ENCODE measurements at places on chromosomes 2 and 18. TPM values are rescaled to one million over a fixed set of nuclear protein-coding genes. Genes with fewer than 3 reads are reported as not detected.

The CNGA3 gene
- total RNA-seq, result not detected

The EFEMP1 gene
- total RNA-seq, result 292 TPM

The AFF3 gene
- 5.7 TPM for total RNA-seq

The PAX8 gene
- 0.57 TPM for total RNA-seq

The SPATA3 gene
- not detected for total RNA-seq

The ASB18 gene
- not detected for total RNA-seq

The MDH1B gene
- 3.6 TPM for total RNA-seq

The LRATD1 gene
- total RNA-seq, result not detected

The ERICH2 gene
- not detected for total RNA-seq

DNA sequence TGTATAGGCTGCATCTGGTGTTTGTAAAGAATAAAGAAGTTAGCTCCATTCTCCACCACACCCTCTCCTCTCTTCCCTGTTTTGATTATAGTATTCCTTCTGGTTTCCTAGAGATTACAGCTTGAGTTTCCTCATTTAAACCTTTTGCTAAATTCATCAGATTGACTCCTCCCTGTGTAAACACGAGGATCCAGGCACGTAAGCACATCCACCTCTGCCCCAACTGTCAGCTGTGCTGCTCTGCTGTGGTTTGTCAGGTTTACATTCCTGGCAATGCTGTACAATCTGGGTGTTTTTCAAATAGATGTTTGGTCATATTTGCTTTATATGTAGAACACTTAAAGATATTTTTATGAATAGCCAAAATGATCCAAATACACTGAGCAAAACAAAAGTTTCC is 302.8 kb downstream of the PTGR3 start:
- no peak for DNase-seq

- no peak for DNase-seq
Observed at GRCh38 chr2:46150445-46150955, 146.7 kb upstream of the EPAS1 start.

- DNase-seq, result peak; percentile 26
Observed at GRCh38 chr18:8754995-8755960, 49.9 kb downstream of the MTCL1 start.

DNA sequence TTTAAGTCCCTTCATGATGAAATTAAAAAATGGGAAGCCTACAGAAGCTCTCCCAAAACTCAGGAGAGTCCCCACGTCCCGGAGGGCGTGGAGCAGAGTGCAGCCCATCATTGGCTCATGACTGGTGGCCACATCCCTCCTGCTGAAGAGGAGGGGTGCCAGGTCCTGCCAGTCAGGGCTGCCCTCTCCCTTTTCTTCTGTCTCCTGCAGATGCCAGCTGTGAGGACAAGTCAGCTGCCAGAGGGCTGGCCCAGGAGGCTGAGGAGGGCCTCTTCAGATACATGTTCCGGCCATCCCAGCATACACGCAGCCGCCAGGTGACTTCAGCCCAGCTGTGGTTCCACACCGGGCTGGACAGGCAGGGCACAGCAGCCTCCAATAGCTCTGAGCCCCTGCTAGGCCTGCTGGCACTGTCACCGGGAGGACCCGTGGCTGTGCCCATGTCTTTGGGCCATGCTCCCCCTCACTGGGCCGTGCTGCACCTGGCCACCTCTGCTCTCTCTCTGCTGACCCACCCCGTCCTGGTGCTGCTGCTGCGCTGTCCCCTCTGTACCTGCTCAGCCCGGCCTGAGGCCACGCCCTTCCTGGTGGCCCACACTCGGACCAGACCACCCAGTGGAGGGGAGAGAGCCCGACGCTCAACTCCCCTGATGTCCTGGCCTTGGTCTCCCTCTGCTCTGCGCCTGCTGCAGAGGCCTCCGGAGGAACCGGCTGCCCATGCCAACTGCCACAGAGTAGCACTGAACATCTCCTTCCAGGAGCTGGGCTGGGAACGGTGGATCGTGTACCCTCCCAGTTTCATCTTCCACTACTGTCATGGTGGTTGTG is 2.6 kb downstream of the INHA start:
- no peak for DNase-seq

GRCh38 chr2:177232098-177232704 is 19.6 kb downstream of the HNRNPA3 start:
- no peak for DNase-seq

DNA sequence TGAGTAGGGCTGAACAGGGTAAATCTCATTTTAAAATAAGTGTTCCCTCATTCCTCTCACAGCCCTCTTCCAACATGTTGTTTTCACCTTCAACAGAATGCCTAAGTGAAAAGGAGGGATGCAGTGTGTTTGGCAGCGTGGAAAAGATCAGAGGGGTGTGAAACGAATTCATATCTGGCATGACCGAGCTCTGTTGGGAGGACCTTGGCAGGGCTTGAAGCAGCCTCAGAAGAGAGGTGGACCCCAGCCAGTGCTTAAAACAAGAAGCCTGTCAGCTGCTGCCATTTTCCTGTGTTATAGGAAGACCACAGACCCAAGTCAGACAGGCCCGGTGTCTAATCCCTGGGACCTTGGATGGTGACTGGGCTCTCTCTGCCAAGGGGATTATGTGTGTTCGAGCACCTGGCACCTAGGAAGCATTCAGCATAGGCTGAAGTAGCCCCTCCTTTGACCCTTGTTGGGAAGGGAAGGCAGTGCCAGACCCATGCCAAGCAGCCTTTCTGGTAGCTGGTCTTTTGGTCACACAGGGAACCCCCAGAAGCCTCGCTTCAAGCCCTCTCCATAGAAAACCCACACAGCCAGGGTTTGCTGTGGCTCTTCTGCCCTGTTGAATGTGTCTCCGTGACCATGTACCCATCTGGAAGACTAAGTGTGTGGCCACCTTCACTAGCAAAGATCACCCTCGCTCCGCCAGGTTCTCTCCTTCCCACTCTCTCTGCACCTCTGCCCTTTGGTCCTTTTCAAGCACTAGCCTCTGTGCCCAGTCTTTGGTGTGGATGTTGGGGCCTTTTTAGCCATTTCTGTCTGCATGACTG is 87.5 kb upstream of the ST3GAL5 start:
- DNase-seq, result no peak

DNA sequence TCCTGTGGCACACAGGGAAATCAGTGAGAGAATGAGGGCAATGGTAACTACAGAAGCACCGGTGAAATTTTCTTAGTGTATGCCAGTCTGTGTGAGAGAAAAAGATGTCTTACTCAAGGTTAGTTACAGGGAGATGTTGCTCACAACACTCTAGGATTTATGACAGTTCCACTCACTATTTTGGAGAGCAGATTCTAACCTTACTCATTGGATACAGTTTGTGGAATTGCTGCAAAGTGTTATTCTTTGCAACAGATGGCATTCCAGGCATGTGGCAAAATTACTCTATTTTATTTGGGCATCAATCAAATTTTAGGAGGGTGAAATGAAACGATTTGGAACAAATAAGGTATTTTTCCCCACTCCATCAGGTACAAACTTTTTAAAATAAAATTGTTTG is 449.1 kb downstream of the PIK3C3 start:
- no peak for DNase-seq

GRCh38 chr2:105843476-105844374 is 99.0 kb downstream of the NCK2 start:
- DNase-seq, result no peak

DNA sequence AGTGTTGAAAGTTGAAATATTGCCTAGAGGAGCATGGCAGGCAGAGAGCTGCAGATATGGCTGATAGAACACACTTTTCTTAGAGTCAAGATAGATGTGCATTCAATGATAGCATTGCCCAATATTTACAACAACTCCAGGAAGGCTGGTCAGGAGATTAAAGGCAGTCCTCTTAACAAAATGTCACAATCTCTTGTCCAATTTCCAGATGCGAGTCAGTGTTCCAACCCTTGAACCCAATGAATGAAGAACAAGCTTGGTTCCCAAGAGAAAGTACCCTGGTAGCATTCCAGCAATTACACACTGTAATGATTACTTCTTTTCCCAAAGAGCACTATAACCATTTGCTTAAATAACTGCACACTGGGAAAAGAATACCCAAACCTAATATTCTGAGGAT is 839.4 kb upstream of the VRK2 start:
- no peak for DNase-seq

- DNase-seq, result peak; percentile 39
Observed at GRCh38 chr18:48161911-48162698, 231.6 kb upstream of the SMAD2 start.

GRCh38 chr2:197124639-197125390 is 185.8 kb downstream of the ANKRD44 start:
- DNase-seq, result peak; percentile 34

DNA sequence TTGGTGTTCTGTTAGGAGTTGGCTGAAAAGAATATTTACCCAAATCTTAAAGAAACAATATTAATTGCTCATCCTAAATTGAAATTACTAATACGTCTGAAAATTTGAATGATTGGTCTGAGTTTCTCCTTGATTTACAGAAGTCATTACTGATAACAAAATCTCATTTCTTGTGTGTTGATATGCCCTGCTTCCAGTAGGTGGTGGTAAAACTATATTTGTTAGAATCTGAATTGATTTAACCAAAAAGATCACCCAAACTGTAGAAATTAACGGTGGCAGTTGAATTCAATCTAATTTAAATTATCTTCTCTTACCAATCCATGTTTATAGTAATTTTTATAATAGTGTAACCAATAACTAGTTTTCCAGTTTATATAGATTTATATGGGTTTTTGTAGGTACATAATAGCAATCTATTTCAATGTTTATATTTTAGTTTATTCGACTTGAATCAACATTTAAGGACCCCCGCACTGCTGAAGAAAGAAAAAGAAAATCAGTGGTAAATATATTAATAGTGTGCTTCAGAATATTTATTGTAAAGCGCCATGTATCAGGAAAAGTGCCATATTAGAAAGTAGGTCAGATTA is 38.3 kb downstream of the PAPOLG start:
- no peak for DNase-seq

GRCh38 chr2:26456440-26457250 is 21.3 kb downstream of the OTOF start:
- DNase-seq, result no peak

DNA sequence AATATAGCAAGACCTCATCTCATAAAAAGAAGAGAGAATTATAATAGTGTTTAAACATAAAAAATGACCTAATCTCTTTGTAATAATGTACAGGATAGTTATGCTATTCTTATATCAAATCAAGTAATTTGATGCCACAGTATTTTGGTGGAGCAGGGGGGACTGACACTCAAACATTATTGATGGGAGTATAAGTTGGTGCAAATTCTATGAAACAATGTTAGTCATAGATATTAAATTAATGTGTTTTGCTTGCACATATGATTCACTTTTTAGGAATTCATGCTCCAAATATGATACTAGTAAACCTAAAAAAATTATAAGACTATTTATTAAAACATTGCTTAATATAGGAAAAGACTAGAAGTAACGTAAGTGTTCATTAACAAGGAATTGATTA is 256.1 kb upstream of the SYT4 start:
- no peak for DNase-seq

- DNase-seq, result peak; percentile 38
Observed at GRCh38 chr2:37323781-37324535, 675 bp downstream of the PRKD3 start.

- no peak for DNase-seq
Observed at GRCh38 chr18:10846657-10847407, 302.5 kb downstream of the PIEZO2 start.

DNA sequence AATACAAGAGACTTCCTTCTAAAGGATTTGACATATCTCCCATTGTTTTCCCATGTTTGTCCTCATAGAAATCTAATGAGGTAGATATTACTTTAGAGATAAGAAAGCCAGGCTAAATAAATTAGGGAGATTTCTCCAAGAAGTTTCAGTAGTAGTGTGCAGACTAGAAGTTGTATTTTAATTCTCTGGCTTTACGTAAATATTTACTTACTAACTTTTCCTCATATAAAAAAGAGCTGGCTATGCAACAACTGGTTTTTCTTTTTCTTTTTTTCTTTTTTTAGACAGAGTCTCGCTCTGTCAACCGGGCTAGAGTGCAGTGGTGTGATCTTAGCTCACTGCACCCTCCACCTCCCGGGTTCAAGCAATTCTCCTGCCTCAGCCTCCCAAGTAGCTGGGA is 60.6 kb upstream of the ACYP2 start:
- no peak for DNase-seq

- no peak for DNase-seq
Observed at GRCh38 chr2:215019085-215019484, 119.3 kb downstream of the ABCA12 start.

GRCh38 chr2:28465148-28465885 is 30.5 kb upstream of the PLB1 start:
- no peak for DNase-seq

DNA sequence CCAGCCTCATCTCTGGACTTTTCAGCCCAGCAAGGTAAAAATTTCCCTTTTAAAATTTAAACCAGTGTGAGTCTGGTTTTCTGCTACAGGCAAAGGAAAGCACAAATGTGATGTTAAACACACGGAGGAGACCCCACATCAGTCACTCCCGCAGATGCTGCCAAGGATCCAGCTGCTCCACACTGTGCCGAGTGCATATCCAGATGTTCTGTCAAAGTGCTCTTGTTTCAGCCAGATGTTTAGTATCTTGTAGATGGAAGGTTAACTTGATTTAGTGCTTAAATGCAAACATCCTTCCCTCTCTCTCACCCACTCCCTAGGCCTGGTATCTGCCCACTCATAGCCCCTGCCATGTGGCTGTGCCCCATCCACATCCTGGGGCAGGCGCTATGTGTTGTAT is 15.8 kb upstream of the ATOH8 start:
- DNase-seq, result no peak

DNA sequence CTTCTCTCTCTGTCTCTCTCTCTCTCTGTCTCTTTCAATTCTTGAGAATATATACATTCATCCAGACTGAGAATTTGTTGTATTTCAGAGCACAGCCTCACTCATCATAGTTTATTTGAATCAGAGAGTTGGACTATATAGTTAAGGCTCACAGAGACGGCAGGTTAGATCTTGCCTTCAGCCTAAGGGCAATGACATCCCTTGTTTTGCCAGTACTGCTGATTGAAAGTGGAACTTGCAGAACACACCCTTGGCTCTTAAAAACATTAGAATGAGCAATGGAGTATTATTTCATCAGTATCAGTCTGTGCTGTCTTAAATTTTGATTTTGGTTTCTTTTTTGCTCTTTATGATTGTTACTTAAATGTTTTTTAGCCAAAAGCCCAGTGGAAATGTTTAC is 62.0 kb upstream of the DSG1 start:
- no peak for DNase-seq

All from Daoy (cell line).